ENCODE measurements at places on chromosomes 7 and 10. TPM values are rescaled to one million over a fixed set of nuclear protein-coding genes. Genes with fewer than 3 reads are reported as not detected.

The SYT15B gene
- 1.4 TPM for total RNA-seq

- H3K4me3 ChIP-seq: no peak overlapping the region
- DNase-seq: no peak
- H3K36me3 ChIP-seq: no peaks in the 10 kb centered on the region
- no peaks in the 10 kb centered on the region for H3K27me3 ChIP-seq
- no peak overlapping the region for H3K27ac ChIP-seq
Observed at GRCh38 chr10:86098187-86098881, 268.3 kb downstream of the GRID1 start.

The ZNF804B gene
- not detected for total RNA-seq

GRCh38 chr7:78779788-78780187 lies 673.7 kb downstream of the MAGI2 start:
- no peak overlapping the region for H3K27ac ChIP-seq
- H3K4me3 ChIP-seq: no peak overlapping the region
- no peaks in the 10 kb centered on the region for H3K4me1 ChIP-seq
- no peak for DNase-seq

The GPER1 gene
- total RNA-seq: 4.7 TPM

DNA sequence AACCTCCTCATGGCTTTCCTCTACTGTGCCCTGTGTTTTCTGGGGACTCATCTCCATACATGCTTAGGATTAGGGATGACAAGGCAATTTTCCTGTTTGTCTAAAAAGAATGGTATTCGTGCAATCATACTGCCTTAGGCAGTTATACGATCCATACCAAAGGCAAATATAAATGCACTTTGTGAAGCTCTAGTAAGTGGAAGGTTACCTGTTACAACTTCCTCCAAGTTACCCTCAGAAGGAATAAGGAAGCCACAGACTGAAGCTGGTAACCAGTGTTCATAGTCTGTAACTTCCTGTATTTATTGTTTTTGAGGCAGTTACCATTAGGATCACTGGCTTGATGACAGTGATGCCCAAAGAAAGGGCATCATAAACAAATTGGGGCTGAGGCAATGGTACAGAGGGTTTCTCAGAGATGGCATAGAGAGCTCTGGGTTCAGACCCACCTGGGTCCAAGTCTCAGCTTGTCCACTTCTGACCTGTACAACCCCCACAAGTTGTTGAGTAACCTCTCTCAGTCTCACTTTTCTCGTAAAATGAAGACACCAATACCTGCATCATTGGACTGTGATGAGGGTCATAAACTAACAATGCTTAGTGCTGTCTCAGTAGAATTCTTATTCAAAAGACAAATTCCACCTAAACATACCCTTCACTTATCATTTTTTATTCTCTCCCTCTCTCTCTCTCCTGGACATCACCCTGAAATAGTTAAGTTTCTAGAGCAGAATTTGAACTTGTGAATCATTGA lies 138.2 kb downstream of the ELMO1 start:
- H3K4me3 ChIP-seq: no peak overlapping the region
- no peaks in the 10 kb centered on the region for H3K4me1 ChIP-seq
- H3K27ac ChIP-seq: peak overlapping the region; percentile 75
- no peak for DNase-seq
- no peaks in the 10 kb centered on the region for H3K27me3 ChIP-seq

GRCh38 chr7:94588075-94588474 lies 67.9 kb downstream of the SGCE start:
- H3K27me3 ChIP-seq: no peaks in the 10 kb centered on the region
- H3K4me3 ChIP-seq: no peak overlapping the region
- no peak for DNase-seq

Data from heart right ventricle (tissue), 16 donors.